NK-92 treated with Interleukin-12 subunit alpha and Interleukin-12 subunit beta, amount 100 ng/mL, for 24 hours (cell line): ENCODE measurements at places on chromosomes 2 and 18.

- no peak for DNase-seq
These were observed 81.0 kb downstream of the ALPK2 start for GRCh38 chr18:58547864-58548263.

DNA sequence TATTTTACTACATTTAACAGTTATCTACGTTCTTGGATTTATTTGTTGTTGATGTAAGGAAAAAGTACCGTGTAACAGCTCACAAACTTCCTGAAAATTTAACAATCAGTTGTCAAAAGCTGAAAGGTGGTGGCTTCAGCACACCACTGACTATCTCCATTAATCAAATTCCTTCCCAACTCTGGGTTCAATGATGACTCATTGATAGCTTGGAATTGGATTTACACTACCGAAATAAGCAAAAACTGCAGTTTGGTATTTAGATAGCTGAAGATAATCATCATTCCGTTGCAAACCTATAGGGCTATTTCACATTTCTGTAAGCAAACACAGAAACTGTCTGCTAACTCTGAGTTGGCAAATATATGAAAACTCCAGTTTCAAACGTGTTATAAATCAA lies 322.3 kb upstream of the TFPI start:
- DNase-seq = no peak

GRCh38 chr2:27809761-27810241 lies 38.3 kb downstream of the MRPL33 start:
- no peak for DNase-seq

GRCh38 chr2:21822505-21822904 lies 698.7 kb downstream of the TDRD15 start:
- no peak for DNase-seq

DNA sequence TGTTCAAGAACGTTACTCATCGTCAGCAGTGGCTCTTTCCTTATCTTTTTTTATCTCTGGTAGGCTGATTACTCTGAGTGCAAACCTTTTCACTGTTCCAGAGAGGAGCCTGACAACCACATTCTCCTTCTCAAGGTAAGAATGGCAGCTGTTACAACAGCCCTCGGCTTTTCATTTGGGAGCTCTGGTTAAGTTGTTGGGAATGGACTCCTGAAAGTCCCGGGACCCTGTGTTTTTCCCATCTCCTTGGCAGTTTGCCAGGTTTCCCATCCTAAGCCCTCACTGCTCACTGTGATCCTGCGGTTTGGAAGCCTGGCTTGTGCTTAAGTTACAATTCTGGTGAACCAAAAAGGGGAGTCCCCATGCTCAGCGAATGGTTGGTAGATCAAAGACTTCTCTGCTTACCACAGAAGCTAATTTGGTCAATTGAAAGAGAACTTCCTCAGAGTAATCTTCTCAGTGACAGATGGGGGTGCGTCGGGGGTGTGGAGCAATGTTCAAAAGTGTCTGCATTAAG lies 122.3 kb downstream of the LYPD6B start:
- DNase-seq = no peak

DNA sequence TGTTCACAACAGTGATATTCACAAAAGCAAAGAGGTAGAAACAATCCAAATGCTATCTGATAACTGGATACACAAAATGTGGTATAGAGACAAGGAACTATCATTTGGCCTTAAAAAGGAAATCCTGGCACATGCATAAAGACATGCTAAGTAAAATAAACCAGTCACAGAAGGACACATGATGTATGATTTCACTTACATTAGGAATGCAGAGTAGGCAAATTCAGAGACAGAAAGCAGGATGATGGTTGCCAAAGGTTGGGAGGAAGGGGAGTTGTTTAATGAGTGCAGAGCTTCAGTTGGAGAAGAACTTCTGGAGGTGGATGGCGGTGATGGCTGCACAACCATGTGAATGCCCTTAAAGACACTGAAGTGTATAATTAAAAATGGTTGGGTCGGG lies 38.1 kb downstream of the ATP8B1 start:
- no peak for DNase-seq

DNA sequence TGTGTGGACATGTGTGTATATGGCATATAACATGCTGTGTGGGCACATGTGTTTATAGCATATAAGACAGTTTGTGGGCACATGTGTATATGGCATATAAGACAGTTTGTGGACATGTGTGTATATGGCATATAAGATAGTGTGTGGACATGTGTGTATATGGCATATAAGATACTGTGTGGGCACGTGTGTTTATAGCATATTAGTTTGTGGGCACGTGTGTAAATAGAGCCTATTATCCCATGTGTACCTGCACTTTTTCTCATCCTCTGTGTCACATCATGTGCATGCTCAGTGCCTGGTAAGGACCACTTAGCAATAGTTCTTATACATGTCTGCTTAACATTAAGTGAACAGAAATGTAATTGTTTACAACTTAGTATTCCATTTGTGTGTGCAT lies 45.2 kb downstream of the TPO start:
- DNase-seq = no peak

DNA sequence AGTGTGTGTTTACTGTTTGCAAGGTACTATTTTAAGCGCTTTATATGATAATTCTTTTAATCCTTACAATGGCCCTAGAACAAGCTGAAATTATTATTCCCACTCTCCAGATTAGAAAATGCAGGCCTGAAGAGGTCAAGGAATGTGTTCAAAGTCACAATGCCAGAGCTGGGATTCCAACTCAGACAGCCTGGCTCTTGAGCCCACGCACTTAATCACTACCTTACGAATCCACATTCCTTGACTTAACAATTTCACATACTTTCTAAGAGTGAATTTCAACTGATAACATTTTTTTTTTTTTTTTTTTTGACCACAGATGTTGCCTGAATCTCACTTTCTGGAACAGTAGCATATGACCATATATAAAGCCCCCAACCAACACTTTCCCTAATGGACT lies 400.3 kb downstream of the NCKAP5 start:
- DNase-seq = no peak

- DNase-seq = no peak
These were observed 220.3 kb downstream of the KLHL29 start for GRCh38 chr2:23605236-23605635.
